Fibroblast of skin of right biceps (primary cell): ENCODE measurements at places on chromosomes 7 and 10.

DNA sequence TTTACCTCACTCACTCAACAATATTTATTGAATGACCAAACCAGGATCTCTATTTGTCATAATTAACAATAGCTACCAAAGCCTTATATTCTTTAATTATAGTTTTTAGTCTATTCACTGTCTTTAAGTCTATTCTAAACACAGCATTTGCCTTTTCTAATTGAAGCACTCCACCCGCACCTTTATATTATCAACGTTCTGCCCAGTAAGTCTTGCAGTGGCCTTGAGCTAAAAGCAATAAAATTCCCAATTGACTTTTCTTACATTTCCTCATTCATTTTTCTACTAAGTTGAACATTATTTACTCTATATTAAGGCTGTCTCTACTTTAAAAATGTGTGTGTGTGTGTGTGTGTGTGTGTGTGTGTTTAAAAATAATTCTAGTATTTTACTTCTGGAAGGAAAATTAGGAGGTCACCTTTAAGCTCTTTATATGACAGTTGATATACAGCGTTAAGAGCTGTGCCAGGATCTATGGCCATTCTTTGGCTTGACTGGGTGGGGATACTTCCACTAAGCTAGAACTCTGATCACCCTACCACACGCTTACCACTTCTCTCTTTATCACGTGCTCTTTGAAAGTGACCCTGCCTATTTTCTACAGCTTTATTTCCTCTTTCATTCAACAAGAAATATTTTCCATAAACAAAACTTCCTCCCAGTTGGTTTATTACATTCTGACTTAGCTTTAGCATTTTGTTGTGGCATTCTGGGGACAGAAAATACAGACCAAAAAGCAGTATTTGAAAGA lies 8.8 kb downstream of the PAPSS2 start:
- DNase-seq: no peak

- DNase-seq: no peak
Measured at GRCh38 chr7:144035385-144035784, 13.4 kb upstream of the OR2A5 start.

DNA sequence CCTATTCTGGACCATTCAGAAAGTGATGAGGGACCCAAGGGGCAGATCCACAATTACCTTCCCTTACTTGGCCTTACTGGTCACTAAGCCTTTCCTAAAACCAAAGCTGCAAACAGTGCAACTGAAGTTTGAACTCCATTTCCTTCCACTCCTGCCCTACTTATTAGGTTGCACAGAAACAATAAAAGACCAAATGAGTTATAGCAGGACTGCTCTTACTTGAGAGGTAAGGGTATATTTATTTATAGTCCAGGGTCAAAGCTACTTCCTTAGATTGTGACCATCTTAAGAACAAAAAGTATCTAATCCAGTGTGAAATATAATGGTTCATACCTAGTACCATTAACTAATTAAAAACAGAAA lies 27.0 kb downstream of the CDK6 start:
- DNase-seq: no peak

DNA sequence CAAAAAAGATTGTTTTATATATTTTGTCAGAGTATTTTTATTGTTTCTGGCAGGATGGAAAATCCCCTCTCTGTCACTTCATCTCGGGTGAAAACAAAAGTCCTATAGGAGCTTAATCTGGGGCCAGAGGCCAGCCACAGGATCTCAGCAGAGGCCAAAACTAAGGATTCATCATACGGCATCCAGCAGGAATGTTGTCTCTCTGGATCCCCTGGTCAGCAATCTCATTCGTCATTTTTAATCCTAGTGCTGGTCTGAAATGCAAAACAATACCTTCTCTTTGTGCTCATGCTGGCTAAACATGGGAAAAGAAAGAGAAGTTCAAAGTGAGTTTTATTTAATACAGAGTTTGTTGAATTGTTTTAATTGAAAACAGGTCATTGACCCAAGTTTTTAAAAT lies 482.5 kb upstream of the AUTS2 start:
- peak; percentile 59 for DNase-seq

DNA sequence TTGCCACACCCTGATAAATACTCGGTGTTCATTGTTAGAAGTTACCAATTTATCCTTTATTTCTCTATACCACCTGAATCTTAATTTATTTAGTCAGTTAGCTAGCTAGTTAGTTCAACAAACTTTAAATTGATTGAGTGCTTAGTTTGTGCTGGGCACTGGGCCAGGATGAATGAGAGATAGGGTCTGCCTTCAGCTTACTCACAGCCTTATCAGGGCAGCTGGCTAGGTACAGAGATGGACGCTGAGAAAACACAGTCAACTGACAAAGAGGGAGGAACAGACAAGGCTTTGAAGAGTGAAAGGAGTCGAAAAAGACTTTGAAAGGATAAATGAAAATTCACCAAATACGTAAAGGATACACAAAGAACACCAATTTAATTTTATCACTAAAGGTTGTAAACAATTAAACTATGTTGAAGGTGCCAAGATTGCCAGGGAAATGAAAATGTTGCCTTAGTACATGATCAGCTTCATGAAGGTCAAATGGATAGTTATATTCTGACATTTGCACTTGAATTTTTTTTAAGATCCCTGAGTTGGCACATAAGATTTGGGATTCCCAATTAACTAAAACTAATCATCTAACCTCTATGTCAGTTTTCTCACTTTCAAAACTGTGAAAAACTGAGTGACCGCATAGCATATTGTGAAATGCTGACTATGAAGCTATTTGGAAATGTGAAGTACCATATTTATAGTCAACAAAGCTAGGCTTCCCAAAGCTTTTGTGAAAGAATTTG lies 2.1 kb downstream of the CAV2 start:
- DNase-seq: no peak

- DNase-seq: peak; percentile 85
Measured at GRCh38 chr7:29494350-29494749, 69.3 kb upstream of the PRR15 start.

- no peak for DNase-seq
Measured at GRCh38 chr7:72405871-72406270, 6.3 kb downstream of the CALN1 start.
